ENCODE measurements at places on chromosomes 4 and X.

- no peak for DNase-seq
Measured at GRCh38 chr4:145557720-145558119, 61.5 kb upstream of the MMAA start.

GRCh38 chrX:34656842-34657725, at the start of gene TMEM47:
Gene TMEM47 (minus strand): TSS chrX:34657285. CDS start chrX:34657029, 256 bp downstream.
- DNase-seq = no peak

DNA sequence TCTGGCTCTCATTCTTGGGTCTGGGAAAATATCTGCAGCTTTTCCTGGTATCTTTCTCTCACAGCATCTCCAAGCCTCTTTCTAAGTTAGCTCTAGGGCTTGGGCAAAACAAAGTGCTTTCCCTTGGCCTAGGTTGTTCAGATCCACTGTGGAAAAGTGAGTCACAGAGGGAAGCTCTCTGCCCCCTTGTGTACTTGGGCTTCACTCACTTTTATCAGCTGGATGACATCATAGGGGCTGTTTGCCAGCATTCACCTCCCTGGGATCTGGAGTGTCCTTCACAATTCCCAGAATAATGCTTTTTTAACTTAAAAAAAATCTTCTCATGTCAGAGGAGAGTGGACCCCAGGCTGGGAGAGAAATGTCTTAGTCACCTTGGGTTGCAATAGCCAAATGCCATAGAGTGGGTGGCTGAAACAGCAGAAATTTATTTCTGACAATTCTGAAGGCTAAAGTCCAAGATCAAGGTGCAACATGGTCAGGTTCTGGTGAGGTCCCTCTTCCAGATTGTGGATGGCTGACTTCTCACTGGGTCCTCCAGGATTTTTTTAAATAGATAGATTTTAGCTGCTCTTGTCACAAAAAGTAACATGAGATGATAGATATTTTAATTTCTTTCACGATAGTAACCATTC, 247.8 kb downstream of the SH2D1A start:
- DNase-seq = no peak

GRCh38 chr4:5266991-5267390, 215.7 kb downstream of the STK32B start:
- no peak for DNase-seq

DNA sequence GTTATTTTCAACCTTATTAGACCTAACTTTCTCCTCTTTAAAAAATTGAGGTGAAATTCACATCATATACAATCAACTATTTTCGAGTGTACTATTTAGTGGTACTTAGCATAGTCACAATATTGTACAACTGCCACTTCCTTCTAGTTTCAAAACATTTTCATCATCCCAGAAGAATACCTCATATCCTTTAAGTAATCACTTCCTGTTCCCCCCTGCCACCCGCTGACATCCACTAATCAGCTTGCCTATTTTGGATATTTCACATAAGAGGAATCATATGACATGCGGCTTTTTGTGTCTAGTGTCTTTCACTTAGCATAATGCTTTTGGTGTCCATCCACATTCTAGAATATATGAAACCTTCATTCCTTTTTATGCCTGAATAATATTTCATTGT, 10.0 kb upstream of the PPA2 start:
- DNase-seq = no peak

GRCh38 chrX:13082206-13083065, 38.0 kb upstream of the FAM9C start:
- no peak for DNase-seq

- DNase-seq = no peak
Measured at GRCh38 chr4:94570558-94570957, 118.8 kb downstream of the PDLIM5 start.

DNA sequence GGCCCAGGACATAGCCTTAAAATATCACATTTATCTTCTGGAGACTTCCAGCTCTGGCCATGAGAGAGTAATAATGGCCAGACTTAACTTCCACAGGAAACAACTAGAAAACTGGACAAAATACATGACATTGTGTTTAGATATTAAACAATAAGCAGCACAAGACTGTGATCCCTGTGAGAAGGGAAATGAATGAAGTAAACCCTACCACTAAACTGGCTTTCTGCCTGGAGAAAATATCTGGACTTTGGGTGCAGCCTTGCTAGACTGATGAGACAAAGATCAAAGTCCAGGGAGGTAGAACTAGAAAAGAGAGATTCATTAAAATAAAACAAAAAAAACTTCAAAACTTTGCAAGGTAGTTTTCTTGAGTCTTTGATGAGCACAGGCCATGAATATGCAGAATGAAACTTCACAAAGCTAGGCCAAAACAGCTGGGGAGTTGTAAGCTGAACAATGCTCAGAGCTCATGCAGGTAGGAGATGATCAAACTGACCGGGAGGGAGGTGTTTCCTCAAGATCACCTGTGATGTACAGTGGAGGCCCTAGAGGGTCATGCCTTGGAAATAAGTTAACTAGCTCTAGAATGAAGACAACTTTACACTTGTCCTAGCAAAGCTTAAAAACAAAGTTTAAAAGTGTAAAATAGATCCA, 147.0 kb upstream of the SH3RF1 start:
- no peak for DNase-seq

DNA sequence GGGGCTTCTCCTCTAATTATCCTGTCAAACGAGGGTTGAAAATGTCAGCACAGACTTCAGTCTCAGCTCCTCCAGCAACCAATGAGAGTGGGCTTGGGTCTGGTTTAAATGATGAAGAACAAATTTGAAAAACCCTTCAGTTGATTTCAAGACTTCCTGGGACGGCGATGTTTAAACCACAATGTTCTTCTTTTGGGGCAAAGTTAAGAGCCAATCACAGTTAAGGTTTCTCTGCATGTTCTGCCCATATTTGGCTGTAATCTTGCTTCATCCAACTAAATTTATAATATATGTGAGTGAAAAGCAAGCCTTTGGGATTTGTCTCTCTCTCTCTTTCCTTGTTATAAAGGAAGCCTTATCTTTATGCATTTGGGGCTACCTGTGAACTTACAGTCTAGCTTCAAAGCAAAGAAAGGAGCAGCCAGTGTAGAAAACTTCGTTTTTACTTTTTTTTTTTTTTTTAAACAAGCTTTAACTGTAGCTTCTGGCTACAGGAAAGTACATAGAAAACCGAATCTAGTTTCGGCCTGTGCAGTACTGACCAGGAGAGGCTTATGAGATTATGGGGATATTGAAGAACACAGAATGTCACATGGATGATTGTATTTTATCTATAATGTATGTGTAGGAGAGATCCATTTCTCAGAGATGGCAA, 46.8 kb upstream of the FAM9C start:
- DNase-seq = no peak

GRCh38 chr4:23015821-23016220, 323.1 kb downstream of the GBA3 start:
- DNase-seq = no peak

DNA sequence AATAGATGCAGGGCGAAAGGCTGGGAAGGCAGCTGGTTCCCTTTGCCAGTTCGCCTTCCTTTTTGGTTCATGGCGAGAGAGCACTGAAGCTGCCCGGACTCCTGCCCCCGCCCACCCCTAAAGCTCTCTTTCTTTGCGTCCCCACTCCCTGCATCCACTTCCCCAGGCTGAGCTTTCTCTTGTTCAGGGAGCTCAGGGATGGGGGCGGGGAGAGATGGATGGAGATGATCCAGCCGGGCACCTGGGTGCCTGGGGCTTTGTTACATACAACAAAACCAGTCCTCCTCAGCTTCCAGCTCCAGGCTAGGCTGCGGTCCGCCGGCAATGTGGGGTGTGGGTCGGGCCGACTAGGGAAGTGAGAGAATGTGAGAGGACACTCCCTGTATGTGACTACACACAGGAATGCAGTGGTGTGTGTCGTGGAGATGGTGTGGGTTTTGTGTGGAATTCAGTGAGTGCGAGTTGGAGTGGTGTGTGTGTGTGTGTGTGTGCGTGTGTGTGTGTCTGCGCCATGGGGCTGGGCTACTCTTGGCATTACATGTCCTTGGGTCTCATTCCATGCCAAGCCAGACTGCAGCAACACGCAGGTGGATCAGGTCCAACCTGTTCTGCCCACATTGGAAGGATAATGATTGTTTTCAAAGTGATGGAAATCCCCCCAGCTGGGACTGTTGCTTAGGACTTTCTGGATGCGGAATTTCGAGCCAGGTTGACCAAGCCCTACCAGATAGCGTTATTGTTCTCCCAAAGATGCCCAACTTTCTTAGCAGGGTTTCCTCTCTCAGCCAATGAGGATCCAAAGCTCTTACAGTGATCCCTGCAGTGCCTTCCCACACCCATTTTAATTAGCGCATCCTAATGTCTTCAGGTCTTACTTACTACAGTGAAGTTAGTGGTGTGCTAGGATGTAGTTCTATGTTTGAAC, 149.4 kb upstream of the CHRDL1 start:
- no peak for DNase-seq

- no peak for DNase-seq
Measured at GRCh38 chrX:110418316-110419235, 59.9 kb downstream of the RTL9 start.
